AG09309 (cell line): ENCODE measurements at places on chromosomes 5 and 9.

DNA sequence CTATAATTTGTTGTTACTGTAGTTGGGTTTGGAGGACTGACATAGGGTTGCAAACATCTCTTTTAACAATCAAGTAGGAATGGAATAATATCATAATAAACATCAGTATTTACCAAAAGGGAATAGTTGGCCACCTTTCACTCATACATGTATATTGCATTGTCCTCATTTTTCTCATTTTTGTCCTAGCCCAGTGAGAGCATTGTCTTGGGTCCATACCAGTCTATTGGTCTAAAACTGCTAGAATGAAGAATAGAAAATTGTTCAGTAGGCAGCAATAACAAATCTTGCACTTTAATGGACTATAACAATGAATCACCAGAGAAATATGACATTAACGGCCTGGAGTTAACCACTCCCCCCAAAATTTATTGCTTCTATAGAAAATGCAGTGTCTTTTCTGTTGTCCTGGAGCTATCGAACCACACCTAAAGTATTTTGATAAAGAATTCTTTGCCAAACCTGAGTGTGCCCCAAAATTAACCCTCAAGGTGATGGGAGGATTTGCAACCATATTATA is 80.9 kb upstream of the IL33 start:
- DNase-seq: no peak

DNA sequence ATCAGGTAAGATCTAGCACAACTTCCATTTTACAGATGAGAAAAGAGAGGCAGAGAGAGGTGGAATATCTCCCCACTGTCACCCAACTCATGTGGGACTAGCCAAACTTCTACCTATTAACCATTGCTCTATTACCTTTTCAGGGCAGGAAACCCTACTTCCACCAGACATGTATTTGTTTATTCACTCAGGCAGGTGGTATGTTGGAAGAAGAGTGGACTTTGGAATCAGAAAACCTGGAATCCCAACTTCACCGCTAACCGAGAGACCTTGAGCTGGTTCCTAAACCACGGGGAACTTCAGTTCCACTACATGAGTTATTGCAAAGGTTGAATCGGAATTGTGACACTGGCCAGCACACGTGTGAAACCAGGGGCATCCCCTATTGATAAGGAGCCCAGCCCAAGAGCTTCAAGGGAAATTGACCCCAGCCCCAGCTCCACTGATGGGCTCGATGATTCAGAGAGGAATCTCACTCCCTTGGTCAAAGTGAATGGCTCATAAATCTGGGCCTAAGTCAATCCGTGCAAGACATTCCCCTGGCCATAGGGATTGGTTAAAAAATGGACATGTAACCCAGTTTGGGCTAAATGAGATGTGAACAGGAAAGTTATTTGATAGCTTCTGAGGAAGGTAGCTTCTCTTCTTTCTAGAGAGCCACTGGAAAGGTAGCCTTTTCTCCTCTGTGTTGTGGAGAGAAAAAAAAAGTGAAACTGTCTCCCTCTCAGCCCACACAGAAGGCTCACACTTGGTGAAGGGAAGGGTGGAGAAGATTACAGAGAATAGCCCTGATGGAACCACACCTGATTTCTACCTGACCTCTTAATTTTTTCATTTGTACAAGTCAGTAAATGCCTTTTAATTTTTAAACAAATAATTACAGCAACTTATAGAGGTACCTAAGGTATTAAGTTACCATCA is 5.5 kb upstream of the GLIS3 start:
- DNase-seq: no peak

- no peak for DNase-seq
These were observed 32.8 kb downstream of the NEUROG1 start for GRCh38 chr5:135502836-135503520.

DNA sequence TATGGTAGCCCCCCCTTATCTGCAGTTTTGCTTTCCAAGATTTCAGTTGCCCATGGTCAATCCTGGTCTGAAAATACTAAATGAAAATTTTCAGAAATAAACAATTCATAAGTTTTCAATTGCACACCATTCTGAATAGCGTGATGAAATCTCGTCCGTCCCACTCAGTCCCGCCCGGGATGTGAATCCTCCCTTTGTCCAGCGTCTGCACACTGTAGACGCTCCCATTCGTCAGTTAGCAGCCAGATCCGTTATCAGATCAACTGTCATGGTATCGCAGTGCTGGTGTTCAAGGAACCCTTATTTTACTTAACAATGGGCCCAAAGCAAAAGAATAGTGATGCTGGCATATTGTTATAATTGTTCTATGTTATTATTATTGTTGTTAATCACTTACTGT is 98.6 kb downstream of the TMEM215 start:
- DNase-seq: no peak

GRCh38 chr9:76895186-76895585 is 10.7 kb downstream of the PRUNE2 start:
- no peak for DNase-seq

GRCh38 chr9:113056191-113057106 is at the start of gene ZFP37:
TSS of gene ZFP37 (minus strand) at chr9:113056724. CDS start at chr9:113056688, 36 bp downstream.
- peak; percentile 91 for DNase-seq

DNA sequence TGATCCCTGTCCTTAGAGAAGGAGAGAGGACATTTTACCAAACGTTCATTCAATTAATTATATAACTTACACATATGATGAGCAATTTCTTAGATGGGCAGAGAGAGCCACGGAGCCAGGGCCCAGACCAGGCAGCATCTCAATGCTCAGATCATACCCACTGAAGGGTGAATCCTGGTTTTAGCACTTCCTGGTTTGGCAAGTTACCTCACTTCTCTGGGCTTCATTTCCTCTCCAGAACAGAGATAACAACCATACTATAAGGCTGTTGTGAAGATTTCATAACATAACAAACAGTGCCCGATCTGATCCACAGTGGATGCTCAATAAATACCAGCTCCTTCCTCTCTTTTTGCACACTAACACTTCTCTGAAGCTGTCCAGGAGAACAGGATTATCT is 271.1 kb downstream of the DENND1A start:
- no peak for DNase-seq

DNA sequence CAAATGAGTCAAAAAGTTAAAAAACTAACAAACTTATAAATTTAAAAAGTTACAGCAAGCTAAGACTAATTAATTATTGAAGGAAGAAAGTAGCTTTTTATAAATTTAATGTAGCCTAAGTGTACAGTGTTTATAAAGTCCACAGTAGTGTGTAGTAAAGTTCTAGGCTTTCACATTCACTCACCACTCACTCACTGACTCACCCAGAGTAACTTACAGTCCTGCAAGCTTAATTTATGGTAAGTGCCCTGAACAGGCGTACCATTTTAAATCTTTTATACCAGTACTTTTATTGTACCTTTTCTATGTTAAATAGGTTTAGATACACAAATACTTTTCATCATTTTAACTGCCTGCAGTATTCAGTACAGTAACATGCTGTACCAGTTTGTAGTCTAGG is 80.0 kb upstream of the C9orf72 start:
- no peak for DNase-seq

DNA sequence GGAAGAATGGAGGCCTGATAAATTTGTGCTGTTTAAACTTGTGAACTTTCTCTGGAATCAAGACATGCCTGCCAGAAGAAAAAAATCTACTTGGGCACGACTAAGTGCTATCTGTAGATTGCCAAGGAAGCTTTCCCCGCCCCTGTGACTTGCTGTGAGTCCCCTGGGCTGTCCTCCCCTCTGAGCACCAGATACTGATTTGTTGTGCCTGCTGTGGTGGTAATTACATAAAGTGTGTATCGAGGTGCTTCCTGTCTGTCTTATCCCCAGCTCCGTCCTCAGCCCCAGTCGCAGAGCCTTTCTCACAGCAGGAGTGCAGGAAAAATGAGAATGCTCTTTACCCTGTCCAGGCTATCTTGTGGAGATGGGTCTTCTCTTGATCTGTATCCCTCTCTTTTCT is 53.9 kb downstream of the TRIO start:
- DNase-seq: no peak

DNA sequence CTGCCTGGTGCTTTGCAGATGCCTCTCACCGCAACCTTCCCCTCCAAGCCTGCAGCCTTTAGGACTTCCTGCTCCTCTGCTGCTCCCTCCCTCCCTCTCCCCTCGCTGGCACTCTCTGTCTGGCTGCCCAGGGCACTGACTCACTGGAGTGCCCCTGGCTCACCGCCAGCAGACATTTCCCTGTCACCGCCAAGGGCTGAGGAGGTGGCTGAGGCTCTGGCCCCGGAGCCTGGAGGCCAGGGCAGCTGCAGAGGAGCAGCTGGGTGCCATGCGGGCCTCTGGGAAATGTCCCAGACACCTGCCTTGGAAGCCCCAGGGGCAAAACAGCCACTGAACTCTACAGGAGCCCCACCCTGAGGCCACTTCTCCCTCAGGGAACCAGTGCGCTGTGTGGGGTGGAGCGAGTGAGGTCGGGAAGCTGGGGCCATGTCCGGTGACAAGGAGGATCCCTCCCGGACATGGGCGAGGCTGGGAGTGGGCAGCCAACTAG is 53.4 kb downstream of the TENT4A start:
- DNase-seq: peak; percentile 11

DNA sequence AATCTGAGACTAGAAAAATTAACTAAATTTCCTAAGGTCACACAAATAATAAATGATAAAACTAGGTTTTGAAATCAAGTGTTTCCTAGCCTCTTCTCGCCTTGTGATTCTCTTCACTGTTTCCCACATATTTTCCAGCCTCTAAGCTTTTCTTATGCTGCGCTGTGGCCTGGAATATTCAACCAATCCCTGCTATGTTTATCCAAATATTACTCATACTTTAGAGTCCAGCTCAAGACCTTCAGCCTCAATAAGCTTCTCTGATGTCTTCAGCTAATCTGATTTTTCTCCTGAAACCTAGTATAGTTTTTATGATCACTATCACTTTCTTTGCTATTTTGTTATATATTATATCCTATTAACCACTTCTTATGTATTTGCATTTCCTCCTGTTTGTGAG is 303.1 kb upstream of the CDH6 start:
- no peak for DNase-seq

DNA sequence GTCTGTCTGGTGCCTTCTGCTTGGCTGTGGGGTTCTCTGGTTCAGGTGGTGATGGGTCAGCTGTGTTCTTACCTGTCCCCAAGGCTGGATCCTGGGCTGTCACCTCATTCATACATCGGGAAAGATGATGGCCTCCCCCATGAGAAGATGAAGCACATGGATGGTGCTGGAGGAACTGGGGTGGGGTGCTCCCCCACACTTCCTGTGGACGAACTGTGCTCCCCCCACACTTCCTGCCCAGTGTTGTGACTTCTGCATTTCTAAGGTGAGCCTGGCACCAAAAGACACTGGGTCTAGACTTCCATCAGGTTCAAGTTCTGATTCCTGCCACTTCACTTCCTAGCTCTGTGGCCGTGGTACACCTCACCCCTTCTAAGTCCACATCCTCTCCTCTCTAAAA is 4.3 kb upstream of the SURF6 start:
- DNase-seq: no peak

DNA sequence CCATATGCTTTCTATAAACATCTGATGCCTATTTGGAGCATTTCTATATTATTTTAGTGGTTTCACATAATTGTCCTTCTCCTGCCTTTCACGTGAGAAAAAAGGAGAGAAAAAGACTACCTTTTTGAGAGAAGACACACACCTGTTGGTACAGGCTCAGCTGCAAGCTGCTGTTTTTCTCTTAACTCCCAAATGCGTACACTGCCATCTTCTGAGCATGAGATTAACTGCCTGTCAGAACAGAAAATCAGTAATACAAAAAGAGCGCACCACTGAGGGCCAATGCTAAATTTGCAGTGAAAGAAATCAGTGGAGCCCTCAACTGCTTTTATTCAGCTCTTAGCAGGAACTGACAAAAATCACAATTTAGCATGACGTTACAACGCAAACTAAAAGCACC is 54.9 kb downstream of the WDR41 start:
- DNase-seq: no peak

DNA sequence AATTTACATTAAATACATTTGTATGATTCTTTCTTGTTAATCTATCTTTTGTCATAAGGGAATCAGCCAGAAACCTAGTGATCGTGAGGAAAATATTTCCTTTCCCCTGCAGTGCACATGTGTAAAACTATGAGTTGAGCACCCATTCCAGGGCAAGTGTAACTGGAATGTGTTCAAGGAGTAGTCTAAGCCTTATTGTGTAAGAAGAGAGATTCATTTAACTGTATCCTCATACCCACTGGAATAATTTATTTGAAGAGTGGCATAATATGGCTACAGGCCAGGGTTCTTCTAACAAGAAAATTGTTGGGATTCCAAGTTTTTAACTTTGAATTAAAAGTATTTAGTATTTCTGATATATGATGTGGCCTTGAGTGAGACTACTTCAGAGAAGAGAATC is 1692.7 kb downstream of the EFNA5 start:
- DNase-seq: no peak

- no peak for DNase-seq
These were observed 177.2 kb downstream of the MAPKAP1 start for GRCh38 chr9:125529589-125530515.

DNA sequence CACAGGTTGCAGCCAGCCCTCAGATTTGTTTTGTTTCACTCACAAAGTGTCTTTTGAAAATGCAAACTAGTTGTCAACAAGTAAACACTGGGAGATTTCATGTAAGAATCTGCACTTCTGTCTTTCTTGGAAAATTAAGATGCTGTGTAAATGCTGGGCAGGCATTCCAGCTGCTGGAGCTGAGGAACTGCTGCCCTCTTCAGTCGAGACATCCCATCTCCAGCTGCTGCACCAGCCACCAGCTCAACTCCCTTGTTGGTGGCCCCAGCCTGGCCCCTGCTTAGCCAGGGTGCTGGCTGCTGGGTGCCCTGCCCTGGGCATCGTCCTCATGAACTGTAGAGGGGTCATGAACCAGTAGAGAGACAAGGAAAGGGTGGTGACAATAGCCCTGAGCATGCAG is 33.1 kb upstream of the AFAP1L1 start:
- DNase-seq: no peak

DNA sequence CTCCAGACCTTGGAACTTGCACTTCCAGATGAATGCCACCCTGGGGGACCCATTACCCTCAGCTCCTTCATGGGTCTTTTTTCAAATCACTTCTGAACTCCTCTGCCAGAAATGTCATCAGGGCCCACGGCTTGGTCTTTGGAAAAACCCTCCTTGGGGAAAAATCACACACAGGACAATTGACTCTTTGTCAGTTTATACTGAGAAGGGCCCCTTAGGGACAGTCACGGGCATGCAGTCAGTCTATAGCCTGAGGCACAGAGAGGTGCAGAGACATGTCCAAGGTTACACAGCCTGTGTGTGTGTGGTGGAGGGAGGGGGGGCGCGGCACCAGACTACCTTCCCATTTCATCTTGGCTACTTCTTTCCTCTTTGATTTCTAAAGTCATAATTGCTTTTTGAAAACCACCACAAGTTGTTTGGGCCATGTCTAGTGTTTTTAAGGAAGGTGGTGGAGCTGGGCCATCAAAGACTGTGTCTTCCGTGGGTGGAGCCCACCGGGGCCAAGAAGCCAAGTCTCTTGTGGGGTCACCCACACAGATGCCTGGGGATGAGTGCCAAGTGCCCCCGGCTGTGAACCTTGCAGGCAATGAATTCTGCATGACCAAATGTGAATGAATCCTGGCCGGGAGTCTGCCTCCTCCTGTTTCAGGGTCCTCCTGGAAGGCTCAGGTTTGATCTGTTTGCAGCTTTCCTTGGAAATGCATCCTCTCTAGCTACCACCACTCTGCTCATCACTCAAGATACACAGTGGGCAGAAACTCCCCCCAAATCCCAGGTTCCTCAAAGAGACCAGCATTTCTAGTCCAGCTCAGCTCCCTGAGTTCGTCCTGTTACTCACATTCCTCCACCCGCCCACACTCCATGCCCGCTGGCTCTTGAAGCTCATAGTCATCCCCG is 200.1 kb upstream of the TBC1D2 start:
- DNase-seq: peak; percentile 28
